ENCODE measurements at places on chromosomes 7 and 10.

GRCh38 chr7:1124816-1125602 lies 35.0 kb downstream of the ZFAND2A start:
- no peak for DNase-seq

- no peak for DNase-seq
These were observed 28.2 kb downstream of the NOD1 start for GRCh38 chr7:30450240-30450982.

- DNase-seq: no peak
These were observed 2.9 kb downstream of the INPP5A start for GRCh38 chr10:132540456-132540855.

DNA sequence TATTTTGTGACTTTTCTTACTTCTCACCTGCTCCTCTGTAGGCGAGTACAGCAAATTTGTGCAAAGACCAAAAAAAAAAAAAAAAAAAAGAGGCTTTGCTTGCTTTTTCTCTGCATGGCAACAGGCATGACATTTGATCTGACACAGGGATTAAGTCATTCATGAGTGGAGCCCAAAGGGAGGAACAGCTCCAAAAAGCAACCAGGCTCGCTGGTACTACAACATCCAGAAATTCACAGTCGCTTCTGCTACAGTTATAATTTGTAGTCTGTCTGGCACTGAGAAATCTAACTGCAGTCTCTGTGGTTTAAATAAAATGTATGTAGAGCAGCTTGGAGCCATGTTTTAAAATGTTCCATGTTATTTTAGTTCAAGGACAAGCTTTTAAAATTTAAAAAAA lies 31.7 kb downstream of the MKX start:
- no peak for DNase-seq

GRCh38 chr7:5708271-5708670 lies 73.2 kb downstream of the RNF216 start:
- no peak for DNase-seq

DNA sequence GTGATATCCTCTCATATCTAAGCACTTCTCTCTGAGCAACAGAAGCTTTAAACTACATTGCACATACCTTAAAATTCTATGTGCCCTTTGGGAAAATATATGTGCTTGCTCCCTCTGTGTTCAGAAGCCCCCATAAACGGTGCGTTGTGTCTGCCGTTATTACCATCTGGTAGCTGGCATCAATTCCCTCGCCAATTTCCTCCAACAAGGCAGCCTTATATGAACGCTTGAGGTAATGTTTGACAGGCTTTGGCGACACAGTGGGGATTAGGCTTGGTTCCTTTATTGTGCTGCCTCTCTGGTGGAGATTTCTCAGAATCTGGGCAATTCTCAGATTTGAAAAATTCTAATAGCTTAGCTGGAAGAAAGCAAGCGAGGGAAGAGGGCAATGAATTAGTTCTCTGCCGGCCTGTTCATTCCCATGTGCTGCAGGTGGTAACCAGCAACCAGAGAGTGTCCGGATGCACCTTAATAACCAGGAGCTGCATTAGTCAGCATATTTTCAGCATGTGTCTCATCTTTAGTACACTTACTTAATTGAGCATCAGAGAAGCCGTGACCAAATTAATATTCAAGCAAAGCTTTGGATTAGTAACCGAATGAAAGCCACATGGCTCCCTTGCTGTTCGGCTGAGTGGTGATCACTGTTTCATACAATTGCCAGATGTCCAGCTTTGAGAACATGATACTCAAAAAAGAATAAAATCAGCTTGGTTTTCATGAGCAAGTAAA lies 7.3 kb upstream of the PPP1R17 start:
- no peak for DNase-seq
